ENCODE measurements at places on chromosomes 2 and 18.

DNA sequence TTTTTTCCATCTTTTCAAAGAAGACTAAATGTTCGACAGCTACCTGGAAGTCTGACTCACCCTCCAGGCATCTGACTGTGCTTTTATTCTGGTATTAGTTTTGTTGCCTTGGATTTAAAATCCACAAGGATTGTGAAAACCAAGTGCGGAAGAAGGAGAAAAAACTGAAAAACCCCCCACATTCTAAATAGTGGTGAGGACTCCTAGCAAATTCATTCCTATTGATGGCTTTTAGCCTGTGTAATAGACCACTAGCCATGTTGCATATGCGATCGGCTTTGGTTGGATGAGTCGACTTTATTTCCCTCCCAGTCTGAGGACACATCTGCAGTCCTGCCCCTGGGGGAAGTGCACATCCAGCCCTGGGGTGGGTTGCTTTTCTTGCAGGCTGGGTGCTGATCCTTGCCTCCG is 16.9 kb downstream of the LDLRAD4 start:
- DNase-seq: no peak

- no peak for DNase-seq
Observed at GRCh38 chr2:126823951-126824350, 74.7 kb upstream of the TEX51 start.

DNA sequence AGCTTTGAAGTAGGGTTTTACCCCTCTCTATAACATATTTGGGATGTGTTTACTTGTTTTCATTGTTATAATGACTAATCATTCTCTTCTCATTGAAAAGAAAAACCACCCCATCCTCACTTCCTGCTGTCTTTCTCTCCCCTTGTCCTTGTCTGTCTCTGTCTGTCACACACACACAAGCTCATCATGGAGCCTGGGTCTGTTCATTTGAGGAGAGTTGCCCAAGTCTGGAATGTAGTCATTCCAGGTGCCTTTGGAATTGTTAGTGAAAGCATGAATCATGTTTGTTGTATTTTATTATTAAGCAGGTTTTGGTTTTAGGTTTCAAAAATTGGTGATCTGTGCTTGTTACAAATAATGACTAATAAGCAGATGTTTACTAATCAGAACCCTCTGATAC is 133.5 kb upstream of the IL1R2 start:
- DNase-seq: no peak

DNA sequence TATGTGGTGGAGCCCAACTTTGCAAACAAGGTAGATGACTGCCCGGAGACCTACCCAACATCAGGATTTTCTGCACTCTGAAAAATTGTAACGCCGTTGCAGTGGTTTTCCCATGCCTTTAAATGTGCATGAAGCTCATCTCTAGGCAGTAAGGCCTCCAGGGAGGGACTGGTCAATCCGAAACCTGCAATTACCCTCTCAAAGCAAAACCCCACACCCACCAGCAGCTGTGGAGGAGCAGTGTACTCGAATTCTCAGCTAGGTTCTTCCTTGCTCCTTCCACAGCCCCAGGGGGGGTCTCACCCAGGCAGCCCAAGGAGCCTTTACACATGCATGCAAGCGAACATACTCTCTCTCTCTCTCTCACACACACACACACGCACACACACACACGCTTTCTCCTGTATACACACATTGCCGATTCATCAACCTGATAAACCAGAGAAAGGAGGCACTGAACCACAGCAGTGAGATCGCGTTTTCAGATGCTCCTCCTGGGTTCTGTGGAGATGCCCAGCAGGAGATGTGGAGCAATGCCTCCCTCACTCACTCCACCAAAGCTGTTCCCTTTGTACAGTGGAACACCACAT is 109.2 kb downstream of the VIT start:
- DNase-seq: no peak

GRCh38 chr2:109663721-109664120 is 49.6 kb downstream of the SOWAHC start:
- DNase-seq: peak; percentile 51

- no peak for DNase-seq
Observed at GRCh38 chr18:7454429-7454828, 112.7 kb upstream of the PTPRM start.

GRCh38 chr2:169895294-169895985 is 68.2 kb downstream of the UBR3 start:
- DNase-seq: no peak

DNA sequence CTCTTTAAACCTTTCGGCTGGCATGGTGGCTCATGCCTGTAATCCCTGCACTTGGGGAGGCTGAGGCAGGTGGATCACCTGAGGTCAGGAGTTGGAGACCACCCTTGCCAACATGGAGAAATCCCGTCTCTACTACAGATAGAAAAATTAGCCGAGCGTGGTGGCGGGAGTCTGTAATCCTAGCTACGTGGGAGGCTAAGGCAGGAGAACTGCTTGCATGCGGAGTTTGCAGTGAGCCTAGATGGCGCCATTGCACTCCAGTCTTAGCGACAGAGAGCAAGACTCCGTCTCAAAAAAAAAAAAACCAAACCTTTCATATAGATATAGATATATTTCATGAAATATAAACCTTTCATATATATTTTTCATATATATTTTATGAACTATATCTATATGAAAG is 864.7 kb downstream of the TRIB2 start:
- no peak for DNase-seq
